Spleen (tissue), 13 donors: ENCODE measurements at places on chromosomes 5 and 9. TPM values are rescaled to one million over a fixed set of nuclear protein-coding genes. Genes with fewer than 3 reads are reported as not detected.

- no peaks in the 10 kb centered on the region for H3K36me3 ChIP-seq
- no peaks in the 10 kb centered on the region for H3K4me1 ChIP-seq
- H3K27ac ChIP-seq = no peak overlapping the region
- no peak for DNase-seq
Observed at GRCh38 chr5:102796009-102796408, 40.9 kb downstream of the PAM start.

DNA sequence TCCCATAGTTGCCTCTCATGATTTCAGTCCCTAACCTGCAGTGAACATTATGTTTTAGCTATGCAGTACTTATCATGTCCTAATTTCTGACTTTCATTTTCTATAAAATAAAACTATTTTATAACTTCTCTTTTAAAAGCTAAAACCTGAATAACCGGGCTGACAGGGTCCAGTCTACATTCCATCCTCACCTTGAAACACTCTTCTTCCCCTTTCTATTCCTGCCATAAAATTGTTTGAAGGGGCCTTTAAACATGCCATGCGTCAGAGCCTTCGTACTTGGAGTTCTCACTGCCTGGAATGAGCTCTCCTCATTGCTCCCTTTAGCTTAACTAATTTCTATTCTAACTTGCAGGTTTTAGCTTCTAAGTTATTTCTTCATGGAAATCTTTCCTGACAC is 143.0 kb upstream of the PRLR start:
- H3K27ac ChIP-seq = no peak overlapping the region
- H3K4me1 ChIP-seq = no peaks in the 10 kb centered on the region
- no peaks in the 10 kb centered on the region for H3K27me3 ChIP-seq
- no peak for DNase-seq
- H3K36me3 ChIP-seq = no peaks in the 10 kb centered on the region
- no peak overlapping the region for H3K4me3 ChIP-seq

GRCh38 chr5:153974813-153975163 is 63.9 kb downstream of the FAM114A2 start:
- no peaks in the 10 kb centered on the region for H3K4me1 ChIP-seq
- H3K27ac ChIP-seq = no peak overlapping the region
- H3K27me3 ChIP-seq = no peaks in the 10 kb centered on the region
- no peaks in the 10 kb centered on the region for H3K36me3 ChIP-seq
- no peak overlapping the region for H3K4me3 ChIP-seq
- no peak for DNase-seq

GRCh38 chr5:114249823-114250222 is 112.0 kb upstream of the KCNN2 start:
- no peak overlapping the region for H3K27ac ChIP-seq
- H3K36me3 ChIP-seq = no peaks in the 10 kb centered on the region
- DNase-seq = no peak
- no peaks in the 10 kb centered on the region for H3K27me3 ChIP-seq
- no peak overlapping the region for H3K4me3 ChIP-seq
- no peaks in the 10 kb centered on the region for H3K4me1 ChIP-seq

GRCh38 chr9:137049544-137050449 is 3.8 kb upstream of the NPDC1 start:
- peaks cover 56% of the 10 kb centered on the region for H3K4me1 ChIP-seq
- no peak overlapping the region for H3K27ac ChIP-seq
- peaks cover 100% of the 10 kb centered on the region for H3K27me3 ChIP-seq
- no peaks in the 10 kb centered on the region for H3K36me3 ChIP-seq
- H3K4me3 ChIP-seq = no peak overlapping the region
- DNase-seq = no peak

DNA sequence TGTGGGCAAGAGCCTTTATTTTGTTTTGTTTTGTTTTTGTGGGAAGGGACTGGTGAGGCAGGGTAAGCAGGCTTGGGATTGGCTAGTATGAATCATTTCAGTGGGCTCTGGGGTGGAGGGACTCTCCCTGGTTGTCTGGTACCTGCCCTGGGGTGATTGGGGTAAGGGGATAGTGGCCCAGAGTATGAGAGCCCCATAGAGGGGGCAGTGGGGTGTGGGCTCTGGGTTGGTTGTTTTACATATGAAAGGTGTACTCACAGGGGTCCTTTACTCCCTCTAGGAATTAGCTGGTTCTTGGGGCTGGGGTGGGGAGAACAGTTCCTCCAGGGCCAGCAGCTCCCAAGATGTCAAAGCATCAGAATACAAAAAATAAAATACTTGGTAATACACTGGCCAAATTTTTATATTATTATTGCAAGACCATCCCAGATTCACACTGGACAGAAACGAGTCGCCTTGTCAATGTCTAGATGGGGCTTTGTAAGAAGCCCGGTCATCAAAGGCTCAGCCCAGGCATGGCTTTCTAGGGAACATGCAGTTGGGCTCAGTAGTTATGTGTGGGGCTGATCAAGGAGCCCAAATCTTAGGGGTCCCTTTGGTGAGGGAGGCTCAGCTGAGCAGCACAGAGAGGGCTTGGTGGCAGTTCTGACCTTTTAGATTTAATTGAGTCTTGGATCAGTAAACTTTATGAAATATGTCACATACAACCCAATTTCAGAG is 190.5 kb downstream of the NXNL2 start:
- no peaks in the 10 kb centered on the region for H3K4me1 ChIP-seq
- no peaks in the 10 kb centered on the region for H3K36me3 ChIP-seq
- no peaks in the 10 kb centered on the region for H3K27me3 ChIP-seq

DNA sequence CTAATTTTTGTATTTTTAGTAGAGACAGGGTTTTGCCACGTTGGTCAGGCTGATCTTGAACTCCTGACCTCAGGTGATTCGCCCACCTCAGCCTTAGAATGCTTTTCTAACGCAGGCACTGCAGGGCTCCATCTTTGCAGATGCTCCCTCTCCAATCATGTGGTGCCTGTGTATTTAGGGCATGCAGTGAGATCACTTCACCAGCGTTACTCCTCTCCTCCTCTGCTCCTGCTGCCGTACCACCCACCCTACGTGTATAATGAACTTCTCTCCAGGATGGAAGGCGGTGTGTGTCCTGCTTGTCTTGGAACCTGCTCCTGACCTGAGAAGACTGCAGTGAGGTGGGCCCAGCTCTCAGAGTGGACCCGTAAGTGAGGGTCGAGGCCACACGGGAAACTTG is 13.6 kb upstream of the CFAP157 start:
- H3K4me1 ChIP-seq = no peaks in the 10 kb centered on the region
- H3K27ac ChIP-seq = no peak overlapping the region
- DNase-seq = no peak
- no peak overlapping the region for H3K4me3 ChIP-seq
- H3K36me3 ChIP-seq = no peaks in the 10 kb centered on the region

GRCh38 chr5:172506921-172507320 is 52.6 kb upstream of the SH3PXD2B start:
- H3K36me3 ChIP-seq = no peaks in the 10 kb centered on the region
- no peak overlapping the region for H3K27ac ChIP-seq
- no peaks in the 10 kb centered on the region for H3K27me3 ChIP-seq
- no peaks in the 10 kb centered on the region for H3K4me1 ChIP-seq
- no peak overlapping the region for H3K4me3 ChIP-seq

- H3K27ac ChIP-seq = no peak overlapping the region
- no peaks in the 10 kb centered on the region for H3K27me3 ChIP-seq
- DNase-seq = no peak
- H3K4me3 ChIP-seq = no peak overlapping the region
- no peaks in the 10 kb centered on the region for H3K4me1 ChIP-seq
- H3K36me3 ChIP-seq = no peaks in the 10 kb centered on the region
Observed at GRCh38 chr9:32716425-32716824, 66.9 kb upstream of the TMEM215 start.

- H3K4me1 ChIP-seq = no peaks in the 10 kb centered on the region
- no peaks in the 10 kb centered on the region for H3K27me3 ChIP-seq
- DNase-seq = no peak
- no peak overlapping the region for H3K4me3 ChIP-seq
Observed at GRCh38 chr5:112689155-112689909, 48.4 kb upstream of the APC start.

DNA sequence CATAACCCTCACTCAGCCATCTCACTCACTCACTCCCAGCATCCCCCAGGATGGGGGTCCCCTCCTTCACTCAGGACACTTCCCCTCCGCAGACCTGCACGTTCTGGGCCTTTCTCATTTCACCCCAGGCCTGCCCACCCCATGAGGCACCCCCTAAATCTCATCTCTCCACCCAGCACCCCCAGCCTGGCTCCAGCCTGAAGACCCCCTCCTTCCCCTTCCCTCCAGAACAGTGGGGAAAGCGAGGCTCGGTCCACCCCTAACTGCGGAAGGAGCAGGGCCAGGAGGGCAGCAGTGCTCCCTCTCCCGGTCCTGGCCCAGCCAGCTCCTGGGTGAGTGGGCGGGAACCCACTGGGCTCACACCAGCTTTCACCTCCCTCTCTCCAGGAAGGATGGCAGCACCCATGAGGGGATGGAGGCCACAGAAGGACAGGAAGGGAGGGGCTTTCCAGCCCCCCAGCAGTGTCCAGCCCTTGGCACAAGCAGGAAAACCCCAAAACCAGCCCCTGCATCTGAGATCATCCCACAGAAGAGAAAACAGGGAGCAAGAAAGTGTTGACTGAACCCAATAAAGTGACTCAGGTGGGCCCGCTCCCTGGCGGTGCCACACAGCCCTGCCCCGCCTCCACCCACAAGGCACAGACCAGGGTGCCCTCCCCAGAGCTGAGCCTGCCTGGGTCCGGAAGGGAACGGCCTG is 55.0 kb downstream of the LRSAM1 start:
- H3K36me3 ChIP-seq = peaks cover 41% of the 10 kb centered on the region
- H3K4me3 ChIP-seq = no peak overlapping the region
- H3K4me1 ChIP-seq = peaks cover 27% of the 10 kb centered on the region
- no peak overlapping the region for H3K27ac ChIP-seq
- H3K27me3 ChIP-seq = no peaks in the 10 kb centered on the region

DNA sequence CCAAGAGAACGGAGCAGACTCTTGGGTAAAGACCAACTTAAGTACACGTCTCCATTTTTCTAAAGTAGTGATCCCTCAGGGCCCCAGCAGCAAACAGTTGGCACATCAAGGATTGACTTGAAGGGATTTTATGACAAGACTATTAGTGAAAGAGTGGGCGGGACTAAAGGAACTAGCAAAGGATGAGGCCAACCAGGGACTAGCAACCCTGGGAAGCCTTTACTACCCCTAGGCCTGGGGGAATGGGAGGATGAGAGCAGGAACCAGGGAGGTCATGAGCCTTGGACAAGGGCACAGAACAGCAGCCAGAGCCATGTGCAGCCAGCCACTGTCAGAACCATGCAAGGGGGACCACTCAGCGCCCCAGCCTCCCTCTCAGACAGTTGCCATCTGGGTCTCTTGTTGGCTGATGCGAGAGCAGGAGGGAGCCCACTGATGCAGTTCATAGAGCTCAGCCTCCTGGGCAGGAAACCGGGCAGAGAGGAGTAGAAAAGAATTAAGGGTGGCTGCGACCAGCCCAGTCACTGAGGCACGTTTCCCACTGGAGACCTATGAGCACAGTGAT is 28.1 kb downstream of the TGFBI start:
- no peak overlapping the region for H3K4me3 ChIP-seq
- H3K27me3 ChIP-seq = no peaks in the 10 kb centered on the region
- peaks cover 11% of the 10 kb centered on the region for H3K4me1 ChIP-seq
- peak; percentile 51 for DNase-seq
- no peak overlapping the region for H3K27ac ChIP-seq

GRCh38 chr5:158514319-158514985 is 585.3 kb downstream of the EBF1 start:
- H3K36me3 ChIP-seq = no peaks in the 10 kb centered on the region
- no peaks in the 10 kb centered on the region for H3K27me3 ChIP-seq
- no peak for DNase-seq
- peaks cover 35% of the 10 kb centered on the region for H3K4me1 ChIP-seq
- H3K4me3 ChIP-seq = no peak overlapping the region

DNA sequence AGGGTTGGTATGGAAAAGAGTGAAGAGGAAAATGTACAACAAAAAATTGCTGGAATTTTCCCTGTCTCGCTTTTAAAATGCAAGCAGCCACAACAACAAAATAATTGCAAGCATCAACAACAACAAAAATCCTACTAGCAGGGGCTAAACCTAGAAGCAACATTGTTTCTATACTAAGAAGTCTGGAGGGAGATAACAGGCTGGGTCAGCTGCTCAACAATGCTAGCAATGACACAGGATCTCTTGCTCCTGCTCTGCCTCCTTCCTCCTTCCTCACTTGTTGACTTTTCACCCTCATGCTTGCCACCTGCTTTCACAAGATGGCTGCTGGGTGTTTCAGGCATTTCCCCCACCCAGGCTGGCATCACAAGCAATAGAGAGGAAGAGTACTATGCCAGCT is 7.6 kb upstream of the AOPEP start:
- DNase-seq = no peak
- no peaks in the 10 kb centered on the region for H3K36me3 ChIP-seq
- H3K4me1 ChIP-seq = no peaks in the 10 kb centered on the region
- no peak overlapping the region for H3K4me3 ChIP-seq
- H3K27me3 ChIP-seq = no peaks in the 10 kb centered on the region

DNA sequence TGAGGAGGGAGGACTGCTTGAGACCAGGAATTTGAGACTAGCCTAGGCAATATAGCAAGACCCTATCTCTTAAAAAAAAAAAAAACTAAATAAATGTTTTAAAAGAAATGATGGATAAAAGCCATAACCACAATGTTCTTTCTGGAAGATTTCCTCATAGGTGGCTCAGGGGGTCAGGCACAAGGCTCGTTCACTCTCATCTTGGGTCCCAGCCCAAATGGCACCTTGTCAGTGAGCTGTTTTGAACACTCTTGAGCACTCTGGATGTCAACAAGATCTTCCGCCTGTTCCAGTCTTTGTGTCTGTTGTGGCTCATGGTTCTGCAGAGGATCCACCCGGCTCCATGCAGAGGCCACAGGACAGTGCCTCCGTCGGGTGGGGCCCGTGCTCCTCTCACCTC is 35.7 kb upstream of the LMX1B start:
- H3K36me3 ChIP-seq = no peaks in the 10 kb centered on the region
- H3K27ac ChIP-seq = no peak overlapping the region
- DNase-seq = peak; percentile 36

DNA sequence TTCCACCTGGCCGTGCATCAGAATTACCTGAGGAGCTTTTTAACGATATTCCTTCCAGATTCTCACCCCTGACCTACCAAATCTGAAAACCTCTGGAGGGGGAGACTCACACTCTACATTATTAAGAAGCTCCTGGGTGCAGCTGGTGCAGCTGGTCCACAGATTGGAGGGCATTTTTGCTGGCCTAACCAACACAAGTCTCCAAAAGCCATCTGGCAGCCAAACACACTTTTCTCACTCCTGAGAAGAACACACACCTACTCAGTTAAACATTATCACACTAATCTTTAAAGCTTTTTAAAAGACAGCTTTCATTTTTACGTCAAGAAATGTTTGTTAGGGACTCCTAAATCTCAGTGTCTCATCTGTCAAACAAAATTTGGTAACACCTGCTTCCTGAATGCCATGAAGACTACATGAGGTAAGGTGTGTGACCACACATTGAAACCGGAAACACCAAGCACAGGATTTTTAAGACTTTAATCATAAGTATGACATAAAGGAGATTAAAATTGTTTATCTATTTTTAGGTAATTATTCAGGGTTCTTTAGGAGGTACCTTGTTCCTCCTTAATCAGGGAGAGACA is 14.2 kb upstream of the PTPN3 start:
- no peaks in the 10 kb centered on the region for H3K36me3 ChIP-seq
- no peaks in the 10 kb centered on the region for H3K27me3 ChIP-seq
- H3K4me3 ChIP-seq = no peak overlapping the region
- H3K4me1 ChIP-seq = no peaks in the 10 kb centered on the region
- DNase-seq = no peak
- no peak overlapping the region for H3K27ac ChIP-seq

The GABRG2 gene
- polyA plus RNA-seq = not detected

The CATSPER3 gene
- 0.35 TPM for polyA plus RNA-seq

The GZMA gene
- polyA plus RNA-seq = 21.9 TPM

The SLC25A46 gene
- 20.7 TPM for polyA plus RNA-seq

The NDUFA8 gene
- polyA plus RNA-seq = 47.6 TPM
